SIG-M5 (cell line): ENCODE measurements at places on chromosomes 2 and 18.

DNA sequence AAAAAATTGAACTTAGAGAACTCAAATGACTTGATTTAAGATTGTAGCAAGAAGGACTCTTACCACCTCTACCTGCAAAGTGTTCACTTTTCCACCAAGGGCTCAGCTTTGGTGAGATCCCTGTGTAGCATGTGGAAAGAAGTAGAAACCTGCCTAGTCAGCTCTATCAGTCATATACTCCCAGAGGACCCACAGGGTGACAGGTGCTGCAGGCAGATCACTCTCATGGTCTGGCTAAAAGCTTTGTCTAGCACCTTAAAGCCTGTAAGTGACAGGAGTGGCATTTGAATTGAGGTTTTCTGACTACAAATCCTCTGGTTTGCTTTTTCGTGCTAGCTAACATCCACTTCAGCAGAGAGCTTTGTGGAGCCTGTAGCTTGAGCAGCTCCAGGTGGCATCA lies 18.7 kb upstream of the NEMP2 start:
- DNase-seq, result no peak

DNA sequence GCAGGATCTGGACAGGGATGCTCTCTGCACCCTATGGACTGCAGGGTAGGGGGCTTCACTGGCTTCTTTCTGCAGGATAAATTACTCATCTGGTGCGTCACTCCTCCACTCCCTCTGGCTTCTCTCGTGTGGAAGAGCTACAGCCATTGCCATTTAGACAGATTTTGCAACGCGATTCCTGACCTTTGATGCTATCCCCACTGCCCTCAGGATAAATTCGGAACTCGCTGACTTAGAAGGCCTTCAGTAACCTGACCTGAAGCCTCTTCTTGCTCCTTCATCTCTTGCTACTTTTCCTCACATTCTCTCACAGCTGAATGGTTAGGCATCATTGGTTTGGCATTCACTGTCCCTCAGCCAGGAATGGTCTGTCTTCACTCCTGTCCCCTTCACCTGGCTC lies 5.3 kb downstream of the NIFK start:
- no peak for DNase-seq

- no peak for DNase-seq
Measured at GRCh38 chr18:10291568-10291981, 162.9 kb upstream of the APCDD1 start.

- DNase-seq, result no peak
Measured at GRCh38 chr2:15142069-15142689, 419.0 kb downstream of the NBAS start.
